Activated CD8-positive, alpha-beta memory T cell treated with anti-CD3 and anti-CD28 coated beads, Interleukin-2, amount 10 ng/mL, durations not matched to agents 7 days and 5 days (primary cell): ENCODE measurements at places on chromosomes 6 and 20. TPM values are rescaled to one million over a fixed set of nuclear protein-coding genes. Genes with fewer than 3 reads are reported as not detected.

The SAMD5 gene
- 0.30 TPM for total RNA-seq

The TAP1 gene
- total RNA-seq: 417 TPM

The DUSP15 gene
- not detected for total RNA-seq

The PGC gene
- total RNA-seq: not detected

The FAM135A gene
- total RNA-seq: 9.7 TPM

The EYS gene
- total RNA-seq: not detected

The PRR18 gene
- not detected for total RNA-seq

The ACAT2 gene
- 128 TPM for total RNA-seq

The HSPA1A gene
- 124 TPM for total RNA-seq

The SLC17A1 gene
- not detected for total RNA-seq

The ENPP3 gene
- total RNA-seq: 0.93 TPM

The PKIB gene
- total RNA-seq: 0.91 TPM
